EH (cell line): ENCODE measurements at places on chromosomes 16 and 17.

- DNase-seq: peak; percentile 30
These were observed at the start of gene SLC13A5 for GRCh38 chr17:6713130-6713917. Gene SLC13A5 (minus strand): TSS chr17:6713369. CDS start chr17:6713333, 36 bp downstream.

- DNase-seq: peak; percentile 57
These were observed 223.9 kb upstream of the HS3ST3A1 start for GRCh38 chr17:13825526-13826040.

DNA sequence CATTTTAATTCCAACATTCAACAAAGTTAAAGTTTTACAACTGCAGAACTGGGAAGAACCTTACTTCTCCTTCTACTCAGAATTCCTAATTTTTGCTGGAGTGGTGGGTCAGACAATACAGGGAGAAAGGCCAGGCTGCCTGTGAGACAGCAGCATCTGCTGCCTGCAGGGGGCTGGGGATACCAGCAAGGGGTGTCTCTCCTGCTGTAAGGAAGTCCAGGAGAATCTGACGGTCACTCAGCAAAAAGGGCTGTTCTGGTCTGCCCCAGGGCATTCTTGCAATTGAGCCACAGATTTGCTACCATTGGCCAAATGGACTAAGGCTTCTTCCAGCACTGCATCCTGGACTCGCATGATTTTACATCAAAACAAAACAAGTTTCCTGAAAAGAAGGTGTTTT, 426.6 kb upstream of the CDH11 start:
- DNase-seq: peak; percentile 62

GRCh38 chr17:7261379-7262191, 693 bp downstream of the CLDN7 start:
- no peak for DNase-seq

- DNase-seq: no peak
These were observed 19.1 kb upstream of the GSG1L start for GRCh38 chr16:28082624-28083023.
